Renal cortex interstitium (tissue), 15 donors: ENCODE measurements at places on chromosomes 2 and 18.

DNA sequence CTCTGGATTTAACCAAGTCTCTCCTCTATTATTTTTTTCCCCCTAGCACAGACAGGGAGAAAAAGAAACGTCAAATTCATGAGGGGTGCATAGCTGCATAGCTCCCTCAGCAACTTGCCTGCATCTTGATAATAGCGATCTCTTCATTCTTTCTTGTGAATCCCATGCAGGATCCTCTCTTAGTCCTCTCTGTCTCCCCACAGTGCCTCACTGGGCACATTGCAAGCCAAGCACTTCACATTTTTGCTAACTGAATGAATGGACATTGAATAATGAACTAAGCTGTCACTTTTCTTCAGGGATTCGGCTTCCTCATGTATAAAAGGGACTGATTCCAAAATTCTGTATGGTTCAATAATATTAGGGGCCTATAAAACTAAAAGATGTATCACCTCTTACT is 2.9 kb upstream of the EPB41L3 start:
- peak; percentile 58 for DNase-seq

DNA sequence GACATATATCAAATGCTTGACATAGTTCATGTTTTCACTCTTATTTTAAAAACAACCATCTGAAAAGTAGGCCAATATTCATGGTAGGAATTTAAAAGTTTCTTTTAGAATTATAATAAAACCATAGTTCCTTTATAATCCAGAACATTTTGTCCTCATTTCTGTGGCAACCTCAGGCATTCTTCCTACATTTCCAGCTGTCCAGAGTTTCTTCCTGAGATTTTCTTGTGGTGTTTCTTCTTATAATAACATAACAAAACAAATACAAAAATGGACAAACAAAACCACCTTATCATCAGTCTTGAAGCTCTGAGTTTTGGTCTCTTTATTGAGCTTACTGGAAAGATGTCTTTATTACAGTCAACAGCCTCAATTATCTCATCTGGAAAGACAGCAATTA is 2028.6 kb upstream of the CELF4 start:
- DNase-seq = no peak

DNA sequence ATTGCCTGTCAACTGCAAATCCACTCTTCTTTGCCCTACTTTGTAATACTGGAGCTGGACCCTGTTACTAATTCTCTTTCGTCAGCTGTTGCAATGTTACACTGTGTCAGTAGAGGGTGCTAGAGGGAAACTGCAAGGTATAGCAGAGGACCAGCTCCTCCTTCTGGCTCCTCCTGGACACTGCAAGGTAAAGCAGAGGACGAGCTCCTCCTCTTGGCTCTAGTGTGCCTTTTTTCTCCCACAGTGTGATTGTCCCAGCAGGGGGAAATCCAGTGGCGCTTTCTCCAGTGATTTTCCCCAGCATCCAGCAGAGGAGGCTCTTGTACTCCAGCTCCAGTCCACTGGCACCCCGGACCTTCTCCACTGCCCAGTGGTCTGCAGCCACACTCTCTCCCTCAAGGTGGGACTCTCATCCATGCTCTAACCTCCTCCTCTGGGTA is 95.6 kb downstream of the CAPN13 start:
- DNase-seq = peak; percentile 57

- DNase-seq = no peak
Measured at GRCh38 chr2:20356042-20356441, 5.4 kb upstream of the PUM2 start.

- DNase-seq = no peak
Measured at GRCh38 chr2:151337643-151338042, 19.7 kb upstream of the TNFAIP6 start.

GRCh38 chr2:19914266-19914975 is 12.6 kb upstream of the TTC32 start:
- no peak for DNase-seq

DNA sequence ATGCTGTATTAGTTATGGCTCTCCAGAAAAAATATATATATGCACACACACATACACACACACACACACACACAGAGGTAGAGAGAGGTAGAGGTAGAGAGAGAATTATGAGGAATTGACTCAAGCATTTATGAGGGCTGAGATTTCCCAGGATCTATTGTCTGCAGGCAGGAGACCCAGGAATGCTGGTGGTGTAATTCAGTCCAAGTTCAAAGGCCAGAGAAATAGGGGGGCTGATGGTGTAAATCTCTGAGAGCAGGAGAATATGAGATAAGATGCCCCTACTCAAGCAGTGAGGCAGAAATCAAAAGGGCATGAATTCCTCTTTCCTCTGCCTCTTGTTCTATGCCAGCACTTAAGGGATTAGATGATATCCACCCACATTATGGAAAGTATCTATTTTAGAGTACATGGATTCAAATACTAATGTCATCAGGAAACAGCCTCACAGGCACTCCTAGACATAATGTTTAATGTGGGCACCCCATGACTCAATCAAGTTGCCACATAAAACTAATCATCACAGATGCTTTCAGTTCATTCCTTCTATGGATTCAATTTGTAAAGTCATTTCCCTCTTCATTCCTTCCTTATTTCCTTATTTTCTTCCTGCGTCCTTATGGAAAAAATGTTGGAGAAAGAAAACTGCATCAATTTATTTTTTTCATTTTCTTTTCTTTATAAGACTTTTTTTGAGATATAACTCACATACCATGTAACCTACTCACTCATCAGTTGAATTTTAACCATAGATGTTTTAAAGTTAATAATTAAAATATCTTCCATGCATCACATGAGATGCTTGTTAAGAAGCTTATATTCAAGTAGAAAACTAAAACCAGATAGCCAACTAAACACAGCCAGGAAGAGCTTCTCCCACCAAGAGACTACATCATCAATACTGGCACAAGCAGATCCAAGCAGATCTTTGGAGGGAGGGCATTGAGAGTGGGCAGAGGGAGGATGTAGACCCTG is 406.2 kb downstream of the MBD2 start:
- no peak for DNase-seq

GRCh38 chr2:47339745-47340541 is 63.0 kb upstream of the MSH2 start:
- DNase-seq = no peak

DNA sequence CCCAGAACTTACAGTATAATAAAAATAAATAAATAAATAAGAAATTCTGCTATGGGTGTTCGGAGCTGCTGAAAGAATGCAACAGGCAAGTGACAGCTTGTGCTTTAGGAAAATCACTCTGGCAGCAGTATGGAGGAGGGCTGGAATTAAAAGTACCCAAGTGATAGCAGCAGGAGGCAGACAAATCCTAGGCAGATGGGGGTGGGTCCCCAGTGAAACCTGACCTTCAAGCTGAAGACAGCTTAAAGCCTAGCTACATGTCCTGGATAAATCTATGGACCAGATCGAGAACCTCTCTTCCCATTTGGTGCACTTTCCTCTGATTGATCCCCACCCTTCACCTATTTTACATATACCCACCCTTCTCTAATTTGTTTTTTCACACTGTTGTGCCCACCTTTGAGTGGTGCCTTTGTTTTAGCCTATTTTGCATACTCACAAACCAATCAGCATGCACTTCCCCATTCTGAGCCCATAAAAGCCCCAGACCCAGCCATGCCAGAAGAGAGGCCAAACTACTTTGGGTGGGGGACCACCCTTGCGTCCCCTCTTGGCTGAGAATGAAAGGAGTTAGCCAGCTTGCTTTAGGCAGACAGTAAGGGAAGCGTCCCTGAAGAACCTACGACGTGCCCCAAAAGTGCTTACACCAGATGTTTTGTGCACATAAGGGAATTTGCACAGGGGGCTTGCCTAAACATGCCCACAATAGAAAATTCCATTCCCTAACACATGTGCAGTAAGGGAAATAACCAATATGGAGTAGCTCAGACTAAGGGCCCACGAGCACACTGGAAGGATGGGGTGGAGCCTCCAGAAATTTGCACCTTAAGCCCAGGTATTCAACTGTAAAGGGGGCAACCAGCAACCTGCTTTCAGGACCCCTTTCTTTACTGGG is 3.0 kb downstream of the METTL8 start:
- no peak for DNase-seq

GRCh38 chr2:237444071-237444470 is 30.1 kb upstream of the COL6A3 start:
- DNase-seq = no peak

DNA sequence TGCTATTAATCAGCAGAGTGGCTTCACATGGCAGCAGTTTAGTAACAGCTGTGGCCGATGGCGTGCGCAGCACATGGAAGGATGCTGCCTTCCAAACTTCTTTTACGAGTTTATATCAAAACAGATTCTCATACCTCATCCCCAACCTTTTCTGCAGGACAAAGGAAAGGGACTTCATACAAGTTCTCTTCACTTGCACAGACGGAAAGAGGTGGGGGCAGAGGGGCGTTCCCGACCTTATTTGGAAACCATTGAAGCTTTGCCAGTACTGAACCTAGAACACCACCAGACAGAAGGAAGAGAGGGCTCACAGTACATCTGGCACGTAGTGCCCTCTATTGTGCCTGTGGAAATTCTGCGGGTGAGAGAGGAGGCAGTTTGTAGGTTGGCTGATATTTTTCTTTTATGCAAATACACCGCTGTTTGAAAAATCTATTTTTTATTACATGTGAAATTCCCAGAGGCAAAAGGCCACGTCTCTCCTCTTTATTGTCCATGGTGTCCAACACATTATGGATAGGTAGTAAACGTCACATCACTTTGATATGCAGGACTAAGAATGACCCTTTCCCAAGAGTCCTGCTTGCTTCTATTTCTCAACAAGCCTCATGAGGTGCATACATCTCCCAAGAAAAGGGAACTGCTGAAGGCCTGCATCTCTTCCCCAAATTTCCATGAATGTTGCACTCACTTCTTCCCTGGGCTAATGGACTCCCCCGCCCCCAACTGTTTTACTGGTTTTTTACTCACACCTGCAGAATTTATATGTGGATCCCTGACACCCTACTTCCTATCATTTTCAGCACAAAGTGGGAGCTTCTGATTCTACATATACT is 31.3 kb downstream of the COLEC12 start:
- DNase-seq = no peak

GRCh38 chr2:7915302-7916091 is 766.4 kb upstream of the ID2 start:
- no peak for DNase-seq

DNA sequence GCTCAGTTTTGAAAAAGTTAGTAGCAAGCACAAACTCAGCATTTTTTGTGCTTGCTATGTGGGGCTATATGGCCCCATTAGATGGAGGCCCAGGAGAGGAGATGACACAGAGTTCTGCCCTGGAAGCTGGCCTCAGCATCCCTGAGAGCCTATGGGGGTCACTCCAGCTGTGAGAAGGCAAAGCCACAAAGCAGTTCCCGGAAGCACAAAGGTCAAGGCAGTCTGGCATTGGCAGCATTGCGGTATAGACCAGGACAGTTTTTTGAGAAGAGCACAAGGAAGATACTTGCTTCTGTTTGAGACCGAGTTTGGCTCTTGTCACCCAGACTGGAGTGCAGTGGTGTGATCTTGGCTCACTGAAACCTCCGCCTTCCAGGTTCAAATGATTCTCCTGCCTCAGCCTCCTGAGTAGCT is 7.5 kb upstream of the ITPRIPL1 start:
- no peak for DNase-seq

- DNase-seq = no peak
Measured at GRCh38 chr2:149155196-149155969, 116.9 kb downstream of the LYPD6B start.

DNA sequence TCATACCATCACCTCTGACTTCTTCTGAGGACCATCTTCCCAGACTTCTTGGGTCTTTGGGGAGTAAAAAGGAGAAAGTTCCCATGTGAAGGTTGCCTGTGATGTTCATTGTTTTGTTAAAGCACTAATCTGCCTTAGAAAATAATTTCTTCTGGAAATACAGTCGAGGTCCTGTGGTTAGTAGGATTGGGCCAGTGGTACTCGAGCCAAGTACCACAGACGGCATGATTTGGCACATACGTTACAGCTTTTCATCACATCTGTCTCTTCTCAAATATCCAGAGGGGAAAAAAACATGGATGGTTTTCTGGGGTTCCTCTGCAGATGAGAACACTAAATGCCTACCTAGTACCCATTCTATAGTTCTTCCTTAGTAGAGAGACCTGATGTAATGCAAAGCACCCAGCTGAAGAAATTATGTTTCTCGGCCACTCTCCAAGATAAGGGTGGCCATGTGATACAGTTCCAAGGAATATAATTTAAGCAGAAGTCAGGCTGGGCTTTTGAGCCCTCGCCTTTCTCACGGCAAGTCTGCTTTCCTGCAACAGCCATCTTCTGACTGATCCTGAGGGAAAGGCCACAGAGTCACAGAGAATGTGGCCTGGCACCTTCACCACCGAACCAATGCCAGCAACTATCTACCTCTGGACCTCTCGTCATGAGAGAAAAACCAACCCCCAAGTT is 161.0 kb downstream of the RNF152 start:
- DNase-seq = no peak

DNA sequence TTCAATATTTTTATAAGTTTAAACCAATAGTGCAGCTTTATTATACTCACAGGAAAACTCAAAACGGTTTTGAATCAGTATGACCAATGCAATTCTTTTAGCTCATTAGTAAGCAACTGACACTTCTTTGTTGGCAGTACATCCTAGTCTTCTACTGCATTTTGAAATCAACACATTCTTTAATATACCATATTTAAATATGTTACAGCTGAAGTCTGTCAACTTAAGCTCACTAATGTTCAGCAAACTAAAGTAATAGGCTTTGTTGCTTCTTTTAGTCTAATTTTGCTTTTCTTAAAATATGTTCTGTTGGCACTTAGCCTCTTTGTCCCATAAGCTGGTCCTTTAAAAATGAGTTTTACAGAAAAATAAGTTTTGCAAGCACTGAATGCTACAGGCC is 55.4 kb upstream of the CCBE1 start:
- no peak for DNase-seq

DNA sequence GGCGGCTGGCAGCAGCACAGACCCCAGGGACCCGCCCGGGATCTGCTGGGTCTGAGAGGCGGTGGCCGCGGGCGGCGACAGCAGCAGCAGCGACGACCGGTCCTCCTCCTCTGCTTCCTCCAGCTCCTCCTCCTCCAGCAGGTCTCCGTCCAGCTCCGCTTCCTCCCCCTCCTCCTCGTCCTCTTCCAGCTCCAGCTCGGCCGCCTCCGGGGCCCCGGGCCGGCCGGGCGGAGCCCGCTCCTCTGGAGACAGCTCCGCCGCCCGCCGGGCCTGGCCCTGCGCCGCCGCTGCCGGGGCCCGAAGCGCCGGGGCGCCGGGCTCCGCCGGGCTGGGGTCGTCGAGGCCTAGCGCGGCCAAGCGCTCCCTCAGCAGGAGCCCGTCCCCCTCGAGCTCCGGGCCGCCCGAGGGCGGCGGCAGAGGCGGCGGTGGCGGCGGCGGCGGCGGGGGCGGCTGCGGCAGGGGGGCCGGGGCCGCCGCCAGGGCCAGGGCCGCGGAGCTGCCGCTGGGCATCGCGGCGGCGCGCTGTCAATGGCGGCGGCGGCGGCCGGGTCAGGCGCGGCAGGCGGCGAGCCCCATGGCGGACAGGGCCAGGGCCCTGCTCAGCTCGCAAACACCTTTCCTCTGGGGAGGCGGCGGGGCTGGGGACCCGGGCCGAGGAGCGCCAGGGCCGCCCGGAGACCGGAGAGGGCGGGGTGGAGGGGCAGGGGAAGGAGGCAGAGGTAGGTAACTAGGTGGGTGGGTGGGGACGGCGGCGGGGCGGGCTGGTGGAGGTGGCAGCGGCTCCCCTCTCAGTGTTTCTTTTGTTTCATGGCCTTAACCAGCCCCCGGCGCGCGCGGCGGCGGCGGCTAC is 445 bp downstream of the MEX3C start:
- DNase-seq = peak; percentile 58
